ENCODE measurements at places on chromosomes 7 and 10.

GRCh38 chr10:78957471-78958039 is 111.2 kb upstream of the ZMIZ1 start:
- no peak for DNase-seq

DNA sequence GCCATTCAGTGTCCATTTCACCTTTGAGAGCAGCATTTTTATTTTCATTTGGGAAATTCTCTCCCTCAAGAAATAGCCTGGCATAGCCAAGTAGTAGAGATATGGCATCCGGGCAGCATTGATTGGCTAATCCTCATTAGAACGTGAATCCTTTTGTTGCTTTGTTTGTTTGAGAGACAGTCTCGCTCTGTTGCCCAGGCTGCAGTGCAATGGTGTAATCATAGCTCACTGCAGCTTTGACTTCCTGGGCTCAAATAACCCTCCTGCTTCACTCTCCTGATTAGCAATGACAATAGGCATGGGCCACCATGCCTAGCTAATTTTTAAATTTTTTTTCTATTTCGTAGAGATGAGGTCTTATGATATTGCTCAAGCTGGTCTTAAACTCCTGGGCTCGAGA is 1174.9 kb upstream of the AUTS2 start:
- DNase-seq = no peak

DNA sequence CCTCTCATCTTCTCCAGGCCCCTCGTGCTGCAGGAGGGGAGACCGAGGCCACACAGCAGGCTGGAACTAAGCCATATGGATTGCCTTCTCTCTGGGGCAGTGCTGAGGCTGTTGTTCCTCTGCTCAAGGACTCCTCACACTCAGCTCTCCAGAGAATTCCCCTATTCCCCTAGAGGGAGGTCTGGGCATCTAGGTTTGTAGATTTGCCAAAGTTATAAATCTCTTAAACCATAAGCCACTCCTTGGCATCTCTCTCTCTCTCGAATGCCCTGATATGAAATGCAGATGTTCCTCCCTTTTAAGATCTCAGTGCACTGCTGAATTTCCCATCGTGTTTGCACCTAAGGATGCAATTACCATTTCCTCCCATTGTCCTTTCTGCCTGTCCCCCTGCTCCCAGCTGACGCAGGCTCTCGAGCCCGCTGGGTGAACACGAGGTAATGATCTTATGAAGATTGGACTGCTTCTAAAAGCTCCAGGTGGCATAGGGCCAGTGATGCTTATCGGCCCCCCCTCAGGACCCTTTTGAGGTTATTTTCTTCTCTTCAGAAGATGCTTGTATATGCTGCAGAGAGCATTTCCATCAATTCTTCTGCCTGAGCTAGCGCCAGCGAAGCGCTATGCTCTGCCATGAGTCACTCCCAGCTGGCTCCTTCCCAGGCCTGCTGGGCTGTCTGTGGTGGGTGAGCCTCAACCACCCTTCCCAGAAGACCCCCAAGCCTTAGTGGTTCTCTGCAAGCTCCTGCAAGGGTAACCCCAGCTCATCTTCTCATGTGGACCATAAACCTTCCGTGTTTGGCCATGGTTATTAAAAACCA is 41.6 kb upstream of the AQP1 start:
- no peak for DNase-seq

DNA sequence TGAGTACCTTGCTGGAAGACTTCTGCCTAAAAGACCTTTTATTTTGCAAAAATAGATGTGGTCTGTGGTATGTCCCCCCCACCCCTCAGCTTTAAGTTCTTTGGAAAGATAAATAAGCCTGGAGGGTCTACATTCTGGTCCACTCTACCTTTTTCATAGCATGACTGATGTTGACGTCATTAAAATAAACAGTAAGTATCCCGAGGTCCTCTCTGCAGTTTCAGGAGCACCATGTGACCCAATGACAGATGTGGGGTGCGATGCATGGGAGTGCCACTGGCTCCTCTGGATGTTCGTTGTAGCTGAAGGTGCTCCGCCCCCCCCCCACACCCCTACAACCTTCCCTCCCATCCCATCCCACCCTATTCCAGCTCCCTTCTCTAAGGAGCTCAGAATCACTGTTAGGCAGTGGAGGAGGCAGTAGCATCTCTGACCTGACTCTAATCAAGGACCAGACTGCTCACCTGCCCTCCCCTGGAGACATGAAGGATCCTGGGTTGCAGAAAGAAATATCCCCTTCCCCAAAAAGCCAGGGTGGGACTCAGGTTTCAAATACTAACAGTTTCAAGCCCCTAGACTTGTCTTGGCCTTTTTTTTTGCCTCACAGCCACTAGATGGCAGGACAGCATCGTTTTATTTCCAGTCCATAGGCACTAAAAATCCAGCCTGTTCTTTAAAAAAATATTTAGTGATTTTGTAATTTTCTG is 25.1 kb downstream of the CASP7 start:
- DNase-seq = no peak

DNA sequence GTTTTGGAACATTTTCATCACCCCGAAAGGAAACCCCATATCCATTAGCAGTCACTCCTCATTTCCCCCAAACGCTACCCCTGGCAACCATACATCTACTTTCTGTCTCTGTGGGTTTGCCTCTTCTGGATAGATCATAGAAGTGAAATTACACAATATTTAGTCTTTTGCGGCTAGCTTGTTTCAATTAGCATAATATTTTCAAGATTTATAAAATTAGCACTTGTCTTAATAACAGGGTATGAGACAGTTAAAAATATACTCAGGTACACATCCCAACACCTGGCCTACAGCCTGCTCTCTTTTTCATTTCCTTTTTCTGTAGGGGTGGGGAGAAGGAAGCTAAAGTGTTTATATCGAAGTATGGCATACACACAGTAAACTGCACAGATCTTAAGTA is 81.4 kb upstream of the LRGUK start:
- DNase-seq = no peak

GRCh38 chr10:132434405-132435005 is 37.5 kb downstream of the PWWP2B start:
- DNase-seq = peak; percentile 42

DNA sequence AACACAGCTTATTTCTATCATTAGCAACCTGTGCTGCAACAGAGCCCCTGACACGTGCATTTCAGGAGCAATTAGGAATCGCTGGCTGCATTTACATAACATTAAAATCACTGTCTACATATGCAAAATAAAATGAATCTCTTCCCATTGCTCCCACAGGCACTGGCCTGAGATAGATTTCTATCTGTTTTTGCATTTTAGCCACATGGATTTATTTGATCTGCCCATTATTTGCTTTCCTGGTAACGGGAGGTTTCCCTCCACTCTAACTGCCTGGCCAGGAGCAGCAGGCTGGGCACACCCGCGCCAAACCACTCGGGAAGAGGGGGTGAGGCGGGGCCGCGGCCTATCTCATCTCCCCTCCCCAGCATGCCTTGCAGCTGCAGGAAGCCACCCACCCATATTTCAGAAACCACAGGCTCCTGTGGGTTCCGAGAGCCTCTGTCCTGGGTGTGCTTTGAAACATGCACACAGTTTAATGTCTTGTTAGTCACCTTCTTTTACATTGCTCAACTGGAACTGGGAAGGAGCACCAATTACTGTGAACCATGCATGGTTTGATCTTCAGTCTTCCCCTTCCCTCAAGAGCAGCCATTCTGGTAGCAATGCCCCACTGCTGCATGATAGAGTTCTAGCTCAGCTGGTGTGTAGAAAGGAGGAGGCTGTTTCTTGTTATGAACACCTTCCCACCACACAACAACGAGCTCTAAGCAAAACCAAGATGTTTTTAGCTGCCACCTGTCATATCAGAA is 37.7 kb upstream of the IKZF1 start:
- DNase-seq = peak; percentile 67

GRCh38 chr7:150988230-150989226 is 2.3 kb upstream of the NOS3 start:
- DNase-seq = peak; percentile 52

DNA sequence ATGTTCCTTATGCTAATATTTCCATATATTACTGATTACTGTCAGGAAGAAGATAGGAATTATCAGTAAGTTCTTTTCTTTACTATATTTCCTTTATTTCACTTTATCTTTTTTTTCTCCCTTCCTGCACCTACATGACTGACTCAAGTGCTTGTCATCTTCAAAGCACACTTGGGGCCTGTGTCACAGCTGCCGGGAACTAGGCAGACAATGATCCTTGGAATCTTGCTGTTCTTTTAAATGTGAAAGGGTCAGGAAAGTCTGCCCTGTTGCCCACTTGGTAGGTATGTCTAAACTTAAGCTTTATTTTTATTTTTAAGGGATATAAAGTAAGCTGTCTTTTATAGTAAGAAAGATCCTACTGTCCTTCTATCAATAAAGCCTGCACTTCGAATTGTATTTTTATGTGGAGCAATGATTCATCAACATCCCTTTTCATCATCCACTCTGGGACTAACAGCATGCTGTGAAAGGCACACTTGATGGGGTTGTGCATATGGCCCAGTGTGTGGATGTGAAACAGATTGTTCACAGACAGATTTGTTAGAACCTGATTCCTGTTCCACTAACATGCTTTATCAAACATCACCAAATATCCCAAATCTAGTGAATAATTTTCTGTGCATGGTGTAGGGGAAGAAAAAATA is 556.9 kb downstream of the DNAJB9 start:
- no peak for DNase-seq

DNA sequence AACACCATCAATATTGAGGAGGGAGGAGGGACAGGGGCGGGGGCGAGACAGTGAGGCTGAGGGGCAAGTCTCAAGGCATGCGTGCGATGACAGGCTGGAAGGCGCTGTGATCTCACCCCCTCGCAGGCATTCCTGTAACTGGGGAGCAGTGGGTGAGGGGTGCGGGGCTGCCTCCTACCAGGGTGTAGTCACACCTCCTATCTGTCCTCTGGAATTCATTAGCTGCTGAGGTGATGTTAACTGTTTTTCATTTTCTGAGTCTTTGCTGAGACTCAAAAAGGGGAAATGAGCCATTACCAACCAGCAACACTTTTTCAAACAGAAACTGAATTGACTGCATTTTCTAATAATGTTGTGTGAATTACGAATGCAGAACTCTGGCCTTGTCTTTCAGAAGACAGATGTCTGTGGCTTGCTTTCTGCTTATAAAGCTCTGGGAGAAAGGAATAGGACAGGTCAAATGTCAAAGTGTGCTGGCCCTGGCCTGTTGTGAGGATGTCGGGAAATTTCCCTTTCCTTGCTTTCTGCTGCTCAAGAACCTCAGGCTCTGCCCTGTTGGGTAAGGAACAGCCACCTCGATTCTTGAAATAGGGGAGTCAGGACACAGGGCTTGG is 23.7 kb upstream of the CDH23 start:
- DNase-seq = no peak

- no peak for DNase-seq
Measured at GRCh38 chr10:131840788-131841118, 60.1 kb upstream of the PPP2R2D start.

- no peak for DNase-seq
Measured at GRCh38 chr7:39919646-39920045, 30.4 kb upstream of the CDK13 start.

DNA sequence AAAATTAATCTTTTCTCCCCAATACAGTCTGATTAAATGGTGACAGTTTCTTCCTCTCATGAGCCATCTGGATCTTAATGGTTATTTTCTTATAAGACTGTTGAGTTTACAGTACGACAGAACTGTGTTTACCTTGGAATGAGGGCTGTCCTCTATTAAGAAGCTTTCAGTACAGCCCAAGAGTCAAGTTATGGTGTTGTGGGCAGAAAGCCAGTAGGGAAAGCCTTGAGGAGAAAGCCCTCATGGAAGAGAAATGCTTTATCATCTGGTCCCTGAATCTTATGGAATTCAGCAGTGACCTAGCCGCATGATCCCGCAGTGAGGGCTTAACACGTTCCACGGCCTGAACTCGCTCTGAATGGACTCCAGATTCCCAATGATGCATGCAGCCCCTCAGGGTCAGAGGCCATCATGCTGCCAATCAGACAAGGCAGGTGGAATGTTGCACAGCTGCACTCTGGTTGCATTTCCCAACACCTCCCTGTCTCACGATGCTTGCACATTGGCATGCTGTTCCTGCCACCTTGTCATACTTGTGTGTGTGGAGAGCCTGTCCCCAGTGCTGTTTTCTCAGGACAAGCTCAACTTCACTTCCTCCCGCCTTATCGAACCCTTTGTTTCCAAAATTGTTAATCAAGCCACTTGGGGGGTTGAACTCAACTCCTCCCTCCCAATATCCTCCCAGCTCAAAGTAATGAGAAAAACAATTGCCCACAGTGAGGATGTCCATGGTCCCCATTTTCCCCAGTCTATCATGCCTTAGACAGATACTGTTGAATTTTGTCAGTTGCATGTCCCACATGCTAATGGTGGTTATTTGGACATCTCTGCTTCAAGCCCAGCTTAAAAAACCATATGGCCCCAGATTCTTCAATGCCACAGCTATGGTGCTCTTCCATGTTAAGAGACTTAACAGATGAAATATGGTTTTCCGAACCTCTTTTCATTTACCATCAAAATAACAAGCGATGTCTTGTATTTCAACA is 211.1 kb upstream of the TCF7L2 start:
- no peak for DNase-seq

DNA sequence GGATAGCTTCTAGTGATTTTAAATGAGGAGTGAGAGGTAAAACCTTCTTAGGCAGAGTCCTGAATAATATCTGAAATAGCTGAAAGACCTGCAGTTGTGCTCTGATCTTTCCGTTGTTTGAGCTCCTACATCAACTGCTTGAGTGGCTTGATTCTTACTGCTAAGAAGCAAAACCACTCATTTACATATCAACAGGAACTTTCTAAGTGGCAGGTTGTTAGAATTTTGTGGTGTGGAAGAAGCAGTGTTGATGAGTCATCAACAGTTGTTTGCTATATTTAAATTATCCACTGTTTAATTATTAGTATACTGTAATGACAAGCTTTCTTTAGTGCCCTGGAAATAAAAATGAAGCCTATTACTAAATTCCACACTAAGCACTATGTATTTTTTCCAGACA is 689.5 kb downstream of the DNAJB9 start:
- no peak for DNase-seq

GRCh38 chr7:111388912-111389311 is 173.4 kb downstream of the IMMP2L start:
- DNase-seq = no peak

GRCh38 chr10:24469993-24470392 is 253.7 kb downstream of the ARHGAP21 start:
- no peak for DNase-seq

GRCh38 chr10:126387041-126387921 is 996 bp downstream of the ADAM12 start:
- DNase-seq = no peak

GRCh38 chr10:124647421-124648130 is 96.6 kb downstream of the FAM53B start:
- peak; percentile 46 for DNase-seq

DNA sequence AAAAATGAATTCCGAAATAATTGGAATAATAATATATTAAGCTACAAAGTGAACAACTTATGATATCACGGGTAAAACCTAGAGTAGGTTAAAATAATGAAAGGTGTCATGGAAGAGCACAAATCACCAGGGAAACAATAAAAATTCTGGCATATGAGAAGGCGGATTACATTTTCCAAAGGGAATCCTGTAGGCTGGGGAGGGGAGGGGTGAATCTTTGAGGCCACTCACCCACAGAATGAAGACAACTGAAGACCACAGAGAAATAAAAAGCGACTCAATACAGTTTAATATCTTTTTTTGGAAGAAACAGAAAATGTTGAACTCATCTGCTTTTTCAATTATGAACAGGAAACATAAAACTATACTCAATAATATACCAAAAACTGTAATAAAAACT is 129.4 kb upstream of the HPS1 start:
- no peak for DNase-seq

GRCh38 chr7:68440866-68441265 is 1157.4 kb upstream of the AUTS2 start:
- no peak for DNase-seq

- no peak for DNase-seq
Measured at GRCh38 chr10:118203461-118203860, 138.7 kb downstream of the FAM204A start.

Measured in activated T-helper 1 cell treated with anti-CD3 and anti-CD28 coated beads, Interleukin-2, amount 50 U/mL, for 16 hours (primary cell).